ENCODE measurements at places on chromosomes 7 and 10.

DNA sequence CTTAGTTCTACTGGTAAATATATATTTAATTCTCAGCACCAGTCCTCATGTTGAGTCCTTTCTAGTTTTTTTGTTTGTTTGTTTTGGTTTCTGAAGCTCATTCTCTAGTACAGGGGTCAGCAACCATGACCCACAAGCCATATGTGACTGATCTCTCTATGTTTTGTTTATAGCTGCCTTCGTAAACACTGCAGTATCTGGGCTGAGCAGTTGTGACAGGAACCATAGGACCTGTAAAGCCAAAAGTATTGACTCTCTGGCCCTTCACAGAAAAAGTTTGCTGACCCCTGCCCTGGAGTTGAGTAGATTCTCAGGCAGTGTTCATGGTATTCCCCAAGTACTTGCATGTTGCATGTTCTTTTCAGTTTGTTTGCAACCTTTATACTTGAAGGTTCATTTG, 20.8 kb downstream of the NET1 start:
- no peak for DNase-seq

GRCh38 chr7:47346377-47346914, 235.5 kb downstream of the TNS3 start:
- DNase-seq = no peak

GRCh38 chr10:106576534-106576933, 588.0 kb downstream of the SORCS1 start:
- DNase-seq = no peak

DNA sequence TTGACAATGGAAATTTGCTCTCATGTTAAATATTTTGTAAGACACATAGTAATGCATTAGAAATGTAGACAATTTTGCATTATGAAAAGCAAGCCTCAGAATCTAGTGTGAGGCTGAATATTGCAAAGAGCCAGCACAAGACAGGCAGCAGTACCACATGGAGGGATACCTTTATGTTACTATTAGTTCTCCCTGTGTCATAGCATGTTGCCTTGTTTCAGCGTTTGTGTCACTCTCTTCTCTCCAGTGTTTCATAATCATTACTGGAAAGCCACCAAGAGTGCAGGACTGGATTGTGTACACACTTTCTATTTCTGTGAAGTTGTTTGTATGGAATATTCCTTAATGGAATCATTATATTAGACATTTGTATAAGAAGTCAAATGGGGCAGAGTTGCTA, 8.5 kb downstream of the AHR start:
- no peak for DNase-seq

- no peak for DNase-seq
Observed at GRCh38 chr7:78585980-78586379, 787.4 kb downstream of the PHTF2 start.

GRCh38 chr7:121235201-121235600, 93.6 kb upstream of the WNT16 start:
- no peak for DNase-seq

- no peak for DNase-seq
Observed at GRCh38 chr10:75347186-75347585, 54.4 kb downstream of the ZNF503 start.

DNA sequence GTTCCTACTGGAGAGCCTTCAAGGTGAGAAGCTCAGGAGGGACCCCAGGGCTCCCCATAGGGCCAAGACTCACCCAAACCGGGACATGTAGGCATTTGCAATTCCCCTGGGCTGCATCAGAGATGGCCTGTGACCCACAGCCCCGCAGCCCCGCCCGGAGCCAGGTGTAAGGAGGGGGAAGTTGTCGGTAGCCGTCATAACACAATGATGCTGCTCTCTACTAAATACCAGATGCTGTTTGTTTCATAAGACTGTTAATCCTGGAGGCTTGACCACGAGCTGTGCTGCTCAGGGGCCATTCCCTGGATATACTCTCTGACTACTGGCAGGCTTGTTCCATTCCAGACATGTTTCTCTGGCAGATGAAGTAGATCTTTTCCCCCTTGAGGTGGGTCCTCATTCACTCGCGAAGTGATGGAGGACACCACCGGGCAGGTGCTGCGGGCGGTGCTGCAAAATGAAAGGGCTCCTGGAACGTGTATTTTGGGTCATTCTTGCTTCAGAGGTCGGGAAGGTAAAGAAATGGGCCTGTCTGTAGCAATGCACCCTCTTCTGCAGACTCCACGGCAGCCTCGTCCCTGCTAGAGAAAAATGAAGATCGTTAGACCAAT, 61.1 kb downstream of the MKI67 start:
- peak; percentile 28 for DNase-seq
